ENCODE measurements at places on chromosomes 5 and 9.

DNA sequence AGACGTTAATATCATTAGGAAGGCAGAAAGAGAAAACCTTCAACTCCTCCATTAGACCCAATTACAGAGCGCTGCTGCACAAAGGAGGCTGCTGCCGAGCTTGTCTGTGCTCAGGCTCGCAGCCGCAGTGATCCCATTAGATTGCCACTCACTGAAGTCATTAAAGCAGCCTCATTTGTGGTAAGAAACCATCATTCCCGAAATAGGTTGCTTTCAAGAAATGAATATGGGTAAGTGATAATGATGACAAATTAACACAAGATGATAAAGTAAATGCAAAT, 137.2 kb downstream of the CAVIN4 start:
- DNase-seq, result no peak

DNA sequence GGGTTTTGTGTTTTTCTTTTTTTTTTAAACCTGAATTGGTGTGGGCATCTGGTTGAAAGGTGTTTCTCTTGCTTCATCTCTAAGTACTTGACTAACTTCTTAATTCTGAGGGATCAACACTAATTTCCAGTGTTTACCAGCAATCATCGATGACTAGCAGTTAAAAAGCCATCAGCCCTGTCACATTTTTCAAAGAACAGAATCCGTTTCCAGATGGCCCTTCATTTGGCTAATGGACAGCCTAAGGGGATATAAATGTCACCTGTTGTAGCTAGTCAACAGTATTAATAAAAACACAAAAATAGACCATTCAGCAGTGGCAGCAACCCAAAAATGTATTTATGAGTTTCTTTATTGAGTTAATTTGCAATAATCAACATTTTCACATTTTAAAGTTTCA, 1076.5 kb downstream of the MAT2B start:
- DNase-seq, result no peak

- no peak for DNase-seq
Observed at GRCh38 chr9:80435591-80435990, 863.8 kb downstream of the TLE4 start.

GRCh38 chr9:127395497-127396252, 1.3 kb upstream of the SLC2A8 start:
- DNase-seq, result no peak

GRCh38 chr9:134885679-134886412, 5.2 kb downstream of the FCN2 start:
- DNase-seq, result no peak

GRCh38 chr5:56658972-56659371, 156.4 kb upstream of the MAP3K1 start:
- no peak for DNase-seq

DNA sequence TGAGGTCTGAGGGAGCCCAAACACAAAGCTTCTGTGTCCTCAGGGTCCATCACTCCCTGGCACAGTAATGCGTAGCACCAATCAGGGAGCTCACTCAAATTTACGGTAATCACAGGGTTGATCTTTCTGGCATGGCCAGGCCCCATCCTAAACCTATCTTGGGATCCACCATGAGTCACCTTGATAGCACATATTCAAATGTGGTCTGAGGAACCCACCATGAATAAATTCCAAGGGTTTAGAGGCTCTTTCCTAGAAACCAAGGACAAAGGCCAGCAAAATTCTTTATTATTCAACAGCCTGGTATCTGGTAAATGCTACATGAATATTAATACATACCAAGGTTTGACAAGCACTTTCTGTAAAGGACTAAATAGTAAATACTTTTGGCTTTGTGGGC, 254.5 kb downstream of the TLR4 start:
- DNase-seq, result no peak

DNA sequence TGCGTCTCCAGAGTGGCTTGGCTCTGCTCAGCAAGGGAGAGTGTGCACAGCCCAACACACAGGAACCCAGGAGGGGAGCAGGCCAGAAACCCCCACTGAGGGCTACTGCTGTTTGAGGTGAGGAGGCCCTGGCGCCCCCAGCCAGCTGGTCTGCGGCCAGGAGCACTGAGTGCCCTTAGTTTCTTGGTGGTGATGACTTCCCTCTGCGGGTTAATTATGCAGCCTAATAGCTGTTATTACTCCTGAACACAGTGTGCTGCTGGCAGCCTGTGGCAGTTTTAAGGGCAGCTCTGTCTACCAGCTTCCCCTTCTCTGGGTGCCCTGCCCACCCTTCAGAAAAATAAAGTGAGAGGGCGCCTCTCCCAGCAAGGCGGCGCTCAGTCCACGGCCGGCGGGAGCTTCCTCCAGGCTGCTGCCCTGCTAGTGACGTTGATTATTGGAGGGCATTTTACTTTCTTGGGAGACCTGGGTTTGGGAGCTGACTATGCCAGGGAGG, 19.2 kb downstream of the GADD45G start:
- no peak for DNase-seq

DNA sequence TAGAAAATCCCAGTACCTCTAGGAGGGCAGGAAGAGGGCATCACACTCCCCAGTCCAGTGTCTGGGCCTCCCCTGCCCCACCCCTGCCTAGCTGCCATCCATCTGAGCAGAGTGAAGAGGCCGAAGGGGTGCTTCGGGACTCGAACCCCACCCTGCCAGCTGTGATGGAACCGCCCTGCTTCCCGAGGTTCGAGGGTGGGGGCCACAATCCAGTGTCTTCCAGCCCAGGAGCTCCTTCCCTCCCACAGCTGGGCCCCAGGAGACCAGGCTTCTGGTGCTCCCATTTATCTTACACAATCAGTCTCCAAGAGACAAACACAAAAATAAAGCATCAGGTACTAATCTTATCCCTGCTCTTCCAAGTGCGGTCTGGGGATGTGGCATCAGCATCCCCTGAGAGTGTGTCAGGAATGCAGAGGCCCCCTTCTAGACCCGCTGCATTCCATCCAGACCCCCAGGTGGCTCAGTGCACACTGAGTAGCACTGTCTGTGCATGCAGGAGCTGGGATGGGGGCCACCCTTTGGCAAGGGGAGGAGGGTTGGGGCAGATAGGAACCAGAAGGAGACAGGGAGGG, 122.8 kb upstream of the TBC1D2 start:
- no peak for DNase-seq

GRCh38 chr5:116315531-116315930, 230.7 kb downstream of the COMMD10 start:
- DNase-seq, result no peak

- no peak for DNase-seq
Observed at GRCh38 chr5:51599587-51599986, 216.3 kb downstream of the ISL1 start.

- no peak for DNase-seq
Observed at GRCh38 chr9:80644044-80644443, 1045.3 kb downstream of the TLE1 start.

DNA sequence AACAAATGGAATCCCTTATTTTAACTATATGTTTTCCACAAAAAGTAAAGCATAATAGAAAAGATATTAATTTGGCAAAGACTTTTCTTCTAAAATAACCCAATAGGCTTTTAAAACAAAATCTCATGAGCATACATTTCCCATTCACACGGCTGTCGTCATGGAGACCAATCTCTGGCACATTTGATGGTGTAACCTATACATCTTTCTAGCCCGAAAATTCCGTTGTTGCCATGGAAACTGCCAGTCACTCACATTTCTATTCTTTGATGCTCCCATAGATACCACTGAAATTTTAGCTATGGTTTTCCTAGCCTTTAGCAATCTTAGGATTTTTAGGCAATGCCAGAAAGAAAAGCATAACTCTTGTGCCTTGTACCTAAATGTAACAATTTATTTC, 262.9 kb upstream of the TRPM3 start:
- no peak for DNase-seq

GRCh38 chr9:90037146-90037797, 432.5 kb downstream of the GADD45G start:
- no peak for DNase-seq

DNA sequence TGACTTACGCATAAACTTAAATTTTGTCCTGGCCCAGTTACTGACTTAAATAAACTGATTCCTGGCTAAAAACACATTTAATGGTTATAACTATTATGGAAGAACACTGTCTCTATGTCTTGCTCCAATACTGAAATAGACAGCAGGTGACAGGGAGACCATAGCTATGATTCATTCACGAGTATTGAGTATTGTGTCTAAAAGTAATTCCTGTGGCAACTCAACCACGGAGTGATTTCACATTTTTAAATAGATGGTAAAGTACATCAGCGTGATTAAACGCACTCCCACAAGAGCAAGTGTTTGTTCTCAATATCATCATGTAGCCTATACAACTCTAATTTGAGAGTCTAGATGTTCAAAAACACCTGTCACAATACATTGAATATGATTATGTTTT, 35.9 kb upstream of the PCSK1 start:
- no peak for DNase-seq

DNA sequence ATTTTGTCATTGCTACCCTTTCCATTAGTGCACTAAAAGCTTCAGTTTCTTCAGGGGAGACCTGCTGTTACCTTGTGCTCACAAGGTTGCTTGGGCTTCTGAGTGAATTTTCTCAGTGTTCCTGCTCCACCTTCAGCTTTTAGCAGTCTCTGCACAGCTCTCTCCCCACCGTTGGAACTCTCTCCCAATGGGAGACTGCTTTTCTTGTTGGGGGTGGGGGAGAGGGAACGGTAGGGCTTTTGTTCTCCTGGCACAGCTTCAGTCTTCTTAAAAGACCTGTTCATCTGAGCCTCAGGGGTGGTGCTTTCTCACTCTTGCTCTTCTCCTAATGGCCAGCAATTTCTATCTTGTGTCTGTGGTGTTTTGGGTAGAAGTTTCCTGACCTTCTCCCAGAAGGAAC, 915.7 kb downstream of the EFNA5 start:
- no peak for DNase-seq

DNA sequence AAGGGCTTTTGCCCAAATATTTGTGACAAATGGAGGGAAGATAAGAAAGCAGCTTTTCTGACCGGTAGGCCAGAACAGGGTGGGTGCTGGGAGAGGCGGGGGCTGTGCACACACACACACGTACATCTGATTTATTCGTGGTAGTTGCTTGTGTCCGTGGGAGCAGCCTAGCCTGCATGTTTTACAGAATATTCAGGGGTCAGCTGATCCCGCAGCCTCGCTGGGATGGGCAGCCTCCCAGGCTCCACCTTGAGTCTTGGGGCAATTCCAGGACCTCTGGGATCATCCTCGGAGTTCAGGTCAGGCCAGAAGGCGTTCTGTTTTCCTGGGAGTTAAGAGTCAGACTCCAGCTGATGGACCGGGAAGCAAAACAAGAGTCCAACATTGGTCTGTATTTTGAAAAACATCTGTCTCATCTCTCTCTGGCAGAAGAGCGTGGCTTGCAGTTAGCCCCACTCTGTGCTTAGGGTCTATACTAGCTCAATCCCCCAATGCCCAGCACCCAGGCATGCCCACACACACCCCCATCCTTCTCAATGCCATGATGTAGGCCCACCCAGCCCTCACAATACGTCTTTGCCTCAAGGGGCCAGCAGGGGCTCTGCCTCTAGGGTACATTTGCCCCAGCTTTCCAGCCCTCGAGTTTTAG, 210.6 kb downstream of the GOLPH3 start:
- no peak for DNase-seq

GRCh38 chr9:76086539-76086938, 196.1 kb downstream of the PCSK5 start:
- no peak for DNase-seq

Data from stimulated activated CD4-positive, alpha-beta T cell treated with anti-CD3 and anti-CD28 coated beads, TNF-alpha, amount 100 ng/mL, for 4 hours (primary cell).